ENCODE measurements at places on chromosomes 2 and 18.

DNA sequence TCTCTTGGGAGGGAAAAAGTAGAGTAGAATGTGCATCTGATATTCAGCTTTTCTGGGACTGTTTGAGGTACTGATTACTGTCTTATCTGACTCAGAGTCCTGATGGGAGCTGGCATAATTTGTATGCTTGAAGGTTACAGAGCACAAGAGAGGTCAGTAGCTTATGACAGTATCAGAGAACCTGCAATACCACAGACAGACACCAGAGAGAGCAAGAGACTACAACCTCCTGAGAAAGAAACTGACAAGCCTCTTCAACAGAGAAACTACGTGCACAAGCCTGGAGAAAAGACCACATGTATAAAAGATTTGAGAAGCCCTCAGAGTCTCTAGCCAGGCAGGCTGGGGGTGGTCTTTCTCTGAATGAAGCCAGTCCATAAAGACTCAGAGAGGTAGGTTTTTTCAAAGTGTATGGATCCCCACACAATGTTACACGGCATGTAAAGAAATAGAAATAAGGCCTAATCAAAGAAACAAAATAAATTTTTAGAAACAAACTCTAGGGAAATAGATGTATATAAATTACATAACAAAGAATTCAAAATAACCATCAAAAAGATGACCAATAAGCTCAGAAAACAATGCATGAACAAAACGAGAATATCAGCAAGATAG is 568.3 kb downstream of the LRRTM4 start:
- peak; percentile 3 for DNase-seq

DNA sequence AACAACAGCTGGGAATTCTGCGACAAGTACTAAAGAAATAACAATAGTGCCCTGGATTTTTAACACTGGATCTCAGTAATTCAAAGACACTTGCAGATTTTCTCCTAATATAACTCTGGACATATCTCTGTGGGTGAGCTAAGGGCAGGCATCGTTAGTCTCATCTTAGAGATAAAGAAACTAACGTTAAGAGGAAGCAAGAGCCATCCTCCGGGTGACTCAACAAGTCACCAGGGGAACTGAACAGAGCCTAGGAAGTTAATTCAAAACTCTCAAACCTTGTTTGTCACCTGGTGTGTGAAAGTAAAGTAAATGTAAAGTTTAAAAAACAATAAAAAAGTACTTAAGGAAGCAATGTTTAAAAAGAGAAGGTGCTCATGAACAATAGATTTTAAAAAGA is 41.6 kb upstream of the NRP2 start:
- no peak for DNase-seq

- no peak for DNase-seq
Observed at GRCh38 chr2:41698678-41699422, 349.0 kb upstream of the PKDCC start.

GRCh38 chr2:105114551-105114950 is 76.7 kb downstream of the MRPS9 start:
- peak; percentile 3 for DNase-seq

- DNase-seq: no peak
Observed at GRCh38 chr18:57231864-57232263, 85.0 kb downstream of the BOD1L2 start.

DNA sequence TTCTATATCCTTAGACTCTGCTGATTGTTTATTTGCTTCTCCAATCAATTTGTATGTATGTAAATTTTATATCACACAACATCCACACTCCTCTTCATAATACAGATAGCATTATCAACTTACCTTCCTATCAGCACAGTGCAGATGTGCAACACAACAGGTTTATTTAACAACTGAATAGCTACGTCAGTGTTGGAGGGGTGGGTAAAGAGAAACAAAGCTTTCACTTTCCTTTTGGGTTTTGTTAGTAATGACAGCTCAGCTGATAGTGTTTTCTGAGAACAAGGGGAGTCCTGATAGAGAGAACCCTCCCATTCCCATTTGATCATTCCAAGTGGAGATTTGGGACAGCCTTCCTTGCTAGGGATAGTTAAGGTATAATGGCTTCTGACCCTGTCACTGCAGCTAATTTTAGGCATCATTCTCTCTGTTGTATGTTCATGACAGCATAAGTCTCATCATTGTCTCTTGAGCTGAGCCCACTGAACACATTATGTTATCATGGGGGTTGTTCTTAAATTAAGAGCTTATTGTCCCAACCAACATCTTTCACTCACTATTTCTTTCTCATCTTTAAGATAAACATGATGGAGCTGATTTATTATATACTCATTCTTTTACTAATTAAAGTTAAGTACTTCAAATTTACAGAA is 227.7 kb downstream of the GPD2 start:
- no peak for DNase-seq

DNA sequence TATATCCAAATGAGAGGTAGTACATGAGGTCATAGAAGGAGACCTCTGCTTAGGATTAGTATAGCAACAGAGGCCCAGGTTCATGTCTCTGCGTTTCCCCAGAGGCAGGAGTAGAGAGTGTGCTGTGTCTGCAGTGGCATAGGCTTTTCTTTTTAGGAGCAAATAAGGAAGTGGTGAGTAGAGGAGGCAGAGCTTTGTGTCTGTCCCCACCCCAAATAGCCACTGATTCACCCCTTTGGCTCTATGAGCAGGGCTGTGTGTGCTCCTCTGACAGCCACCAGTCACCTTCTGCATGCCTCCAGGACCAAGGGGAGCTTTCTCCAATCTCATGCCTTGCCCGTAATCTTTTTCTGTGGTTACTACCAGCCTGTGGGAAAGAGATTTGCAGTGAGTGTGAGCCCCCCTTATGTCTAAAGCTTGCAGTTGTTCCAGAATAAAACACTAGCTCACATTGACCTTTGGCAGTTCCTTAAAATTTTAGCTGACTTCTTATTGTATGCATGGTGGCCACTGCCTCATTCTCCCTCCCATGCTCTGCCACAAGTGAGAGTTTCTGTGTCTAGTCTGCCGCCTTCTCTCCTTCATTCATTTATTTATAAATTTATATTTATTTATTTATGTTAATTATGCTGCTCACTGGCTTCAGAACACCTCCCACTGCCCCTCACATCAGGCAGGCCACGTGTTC is 23.5 kb upstream of the ELAC1 start:
- no peak for DNase-seq

- DNase-seq: no peak
Observed at GRCh38 chr2:133888107-133888506, 319.8 kb upstream of the NCKAP5 start.

- no peak for DNase-seq
Observed at GRCh38 chr2:169828141-169828811, 1.0 kb downstream of the UBR3 start.

DNA sequence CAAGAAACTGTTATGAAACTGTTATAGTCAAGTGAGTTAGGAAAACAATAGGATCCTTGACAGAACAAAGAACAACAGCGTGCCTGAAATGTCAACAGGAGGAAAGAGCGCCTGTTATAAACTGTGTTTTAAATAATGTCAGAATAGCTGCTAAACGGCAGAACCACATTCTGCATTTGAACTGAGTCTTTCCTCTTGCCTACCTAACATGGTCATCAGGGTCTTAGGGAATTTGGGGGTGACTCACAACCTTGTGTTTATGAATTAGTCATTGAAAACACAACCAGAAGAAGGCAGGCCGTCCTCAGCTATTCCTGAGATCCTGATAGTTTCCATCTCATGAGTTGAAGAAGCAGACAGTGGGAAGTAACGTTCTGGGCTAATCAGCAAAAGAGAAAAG is 222.0 kb upstream of the FN1 start:
- DNase-seq: no peak

DNA sequence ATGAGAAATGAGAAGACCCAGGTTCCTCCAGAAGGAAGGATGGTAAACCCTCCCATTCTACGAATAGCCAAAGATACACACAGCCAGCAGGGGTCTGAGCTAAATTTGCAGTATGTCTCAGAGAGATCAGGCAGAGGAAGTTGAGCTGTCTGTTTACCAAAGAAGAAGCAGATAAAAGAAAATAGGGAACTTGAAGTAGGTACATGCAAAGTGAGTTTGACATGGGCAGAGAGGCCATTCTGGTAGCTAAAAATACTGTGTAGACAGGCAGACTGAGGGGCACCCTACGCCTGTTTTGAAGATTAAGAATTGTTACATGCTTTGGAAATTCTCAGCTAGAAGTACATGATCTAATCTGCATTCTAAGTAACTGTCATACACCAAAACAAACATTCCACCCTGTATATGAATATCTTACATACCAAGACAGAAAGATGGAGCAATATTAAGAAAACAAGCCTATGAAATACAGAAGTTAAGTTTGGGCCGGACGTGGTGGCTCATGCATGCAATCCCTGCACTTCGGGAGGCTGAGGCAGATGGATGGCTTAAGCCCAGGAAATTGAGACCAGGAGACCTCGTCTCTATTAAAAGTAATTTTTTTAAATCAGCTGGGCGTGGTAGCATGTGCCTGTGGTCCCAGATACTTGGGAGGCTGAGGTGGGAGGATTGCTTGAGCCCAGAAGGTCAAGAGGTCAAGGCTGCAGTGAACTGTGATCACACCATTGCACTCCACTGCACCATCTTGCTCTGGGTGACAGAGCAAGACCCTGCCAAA is 157.9 kb downstream of the ANKRD44 start:
- no peak for DNase-seq

GRCh38 chr2:188345426-188345825 is 53.8 kb downstream of the GULP1 start:
- DNase-seq: no peak

- no peak for DNase-seq
Observed at GRCh38 chr2:62056341-62056740, 139.6 kb upstream of the B3GNT2 start.

DNA sequence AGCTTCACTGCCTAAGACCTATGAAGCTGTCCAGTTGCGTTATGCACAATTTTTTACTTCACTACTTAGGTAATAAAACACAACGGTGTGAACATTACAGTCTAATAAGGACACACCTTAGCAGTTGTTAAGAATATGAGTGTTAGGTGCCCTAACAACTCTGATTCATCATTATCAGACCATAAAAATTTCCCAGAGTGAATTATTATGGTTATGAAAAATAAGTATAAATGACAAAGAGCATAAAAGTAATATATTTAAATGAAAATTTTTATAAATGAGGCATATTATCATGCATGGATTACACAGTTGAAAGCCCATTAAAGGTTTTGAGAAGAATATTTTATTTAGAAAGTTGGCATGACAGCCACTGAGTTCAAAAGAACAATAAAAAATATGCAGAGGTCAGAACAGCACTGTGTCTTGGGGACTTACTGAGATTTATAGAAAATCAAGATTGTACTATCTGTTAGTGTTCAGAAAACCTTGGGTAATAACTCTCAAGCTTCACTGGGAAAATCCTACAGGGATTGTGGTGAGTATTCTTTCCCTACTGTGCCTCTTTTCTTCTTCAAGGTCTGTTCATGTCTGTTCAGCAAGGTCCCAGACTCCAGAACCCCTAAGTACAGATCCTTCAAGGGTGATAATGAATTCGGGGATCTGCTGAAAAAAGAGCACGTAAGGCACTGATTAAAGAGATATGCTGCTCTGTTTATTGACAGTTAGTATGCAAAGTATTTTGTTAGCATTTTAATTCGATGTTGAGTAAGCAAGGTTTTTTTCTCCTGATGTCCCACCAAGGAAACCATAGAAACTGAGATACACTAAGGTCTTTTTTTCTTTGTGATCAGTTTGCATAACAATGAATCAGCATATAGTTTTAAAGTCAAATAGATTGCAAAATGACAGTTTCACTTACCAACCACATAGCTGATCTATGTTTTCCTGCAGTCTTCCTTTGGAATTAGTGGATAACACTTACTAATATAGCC is 250.0 kb downstream of the DSEL start:
- DNase-seq: no peak

- no peak for DNase-seq
Observed at GRCh38 chr18:9825571-9826073, 60.2 kb upstream of the TXNDC2 start.

DNA sequence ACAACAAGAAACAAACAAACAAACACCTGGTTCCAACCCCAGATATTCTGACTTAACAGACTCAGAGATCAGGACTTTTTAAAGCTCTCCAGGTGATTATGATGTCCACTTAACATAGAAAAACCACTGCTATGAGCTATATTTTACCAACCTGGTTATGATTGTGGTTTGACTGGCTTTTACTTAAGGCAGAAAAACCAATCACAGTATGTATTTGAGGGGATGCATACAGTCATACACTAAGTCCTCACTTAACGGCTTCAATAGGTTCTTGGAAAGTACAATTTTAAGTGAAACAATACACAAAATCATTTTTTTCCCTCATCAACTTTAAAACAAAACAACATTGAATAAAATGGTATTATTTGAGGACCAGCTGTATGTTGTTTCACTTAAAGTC is 393.6 kb downstream of the ZEB2 start:
- no peak for DNase-seq

- DNase-seq: no peak
Observed at GRCh38 chr2:171394164-171394740, 39.5 kb downstream of the METTL8 start.

DNA sequence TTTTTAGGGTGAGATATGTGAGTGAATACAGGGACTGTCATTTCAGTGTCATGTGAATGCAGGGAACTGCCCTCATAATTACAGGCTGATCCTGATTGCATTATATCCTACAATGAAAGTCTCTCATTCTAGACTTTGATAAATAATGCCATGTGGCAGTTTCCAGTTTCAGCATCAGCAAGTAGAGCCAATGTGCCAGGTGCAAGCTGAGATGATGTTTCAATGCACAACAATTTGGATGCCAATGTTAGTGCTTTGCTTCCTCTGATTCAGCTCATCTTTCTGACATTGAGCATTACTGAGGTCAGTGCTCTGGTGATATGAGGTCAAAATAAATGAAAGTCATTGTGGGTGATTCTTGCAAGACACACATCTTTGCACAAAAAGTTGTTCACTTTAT is 63.7 kb upstream of the TFPI start:
- DNase-seq: no peak

- no peak for DNase-seq
Observed at GRCh38 chr18:43192408-43192807, 76.9 kb upstream of the RIT2 start.

GRCh38 chr2:64329848-64330247 is 124.1 kb upstream of the LGALSL start:
- DNase-seq: no peak

GRCh38 chr2:209787416-209787815 is 15.8 kb downstream of the UNC80 start:
- no peak for DNase-seq

DNA sequence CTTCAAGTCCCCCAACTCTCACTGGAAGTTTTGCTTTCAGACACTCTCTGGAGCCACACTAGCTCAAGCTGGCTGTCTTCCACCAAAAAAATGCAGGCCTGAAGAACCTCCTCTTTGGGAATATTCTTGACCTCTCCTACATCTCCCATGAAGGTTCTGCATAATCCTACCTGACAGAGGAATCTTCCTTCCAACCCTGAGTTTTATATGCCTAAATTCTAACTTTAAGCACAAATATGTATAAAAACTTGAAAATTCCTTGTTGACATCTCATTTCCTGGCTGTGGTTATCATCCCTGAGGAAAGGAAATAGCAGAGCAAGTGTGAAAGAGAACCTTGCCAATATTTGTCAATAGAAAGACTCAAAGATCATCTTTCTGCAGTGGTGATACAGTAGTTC is 249.0 kb downstream of the LPIN1 start:
- DNase-seq: no peak

All from NCI-H187 treated with DMSO at 0.1 percent for 48 hours (cell line).